ENCODE measurements at places on chromosomes 2 and 18.

GRCh38 chr2:96626553-96626942, 11.6 kb downstream of the KANSL3 start:
- DNase-seq, result no peak

DNA sequence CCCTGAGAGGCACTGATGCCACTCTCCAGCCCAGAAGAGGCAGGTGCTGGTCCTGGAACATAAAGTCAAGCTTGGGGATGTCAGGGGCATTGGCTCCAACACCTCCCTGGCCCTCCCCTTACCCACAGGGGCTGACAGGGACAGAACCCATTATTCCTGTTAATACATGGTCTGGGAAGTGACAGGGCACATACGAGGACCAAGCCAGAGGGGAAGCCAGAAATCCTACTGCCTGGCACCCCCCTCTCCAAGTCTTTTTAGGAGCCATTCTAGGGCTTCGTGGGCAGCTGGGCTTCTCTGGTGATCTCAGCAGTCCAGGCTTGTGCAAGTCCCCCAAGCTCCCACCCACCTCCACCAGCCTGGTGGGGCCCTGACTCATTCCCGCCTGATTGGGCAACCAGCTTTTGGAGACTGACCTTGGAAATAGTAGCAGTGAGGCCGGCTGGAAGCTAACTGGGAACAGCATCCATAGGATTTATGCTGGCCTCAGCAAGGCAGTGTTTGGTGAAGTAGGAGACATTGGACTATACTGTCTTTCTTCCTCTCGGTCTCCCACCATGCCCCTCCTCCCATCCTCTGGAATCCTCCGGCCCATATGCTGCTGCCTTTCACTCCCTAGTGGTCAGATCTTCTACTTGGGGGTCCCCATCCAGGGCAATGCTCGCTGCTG, 86.4 kb upstream of the HK2 start:
- DNase-seq, result no peak

GRCh38 chr2:37344453-37345361, at the start of gene QPCT:
Gene QPCT, plus strand, starts transcription at chr2:37344630. Its CDS starts 102 bp downstream, at chr2:37344732.
- peak; percentile 62 for DNase-seq

DNA sequence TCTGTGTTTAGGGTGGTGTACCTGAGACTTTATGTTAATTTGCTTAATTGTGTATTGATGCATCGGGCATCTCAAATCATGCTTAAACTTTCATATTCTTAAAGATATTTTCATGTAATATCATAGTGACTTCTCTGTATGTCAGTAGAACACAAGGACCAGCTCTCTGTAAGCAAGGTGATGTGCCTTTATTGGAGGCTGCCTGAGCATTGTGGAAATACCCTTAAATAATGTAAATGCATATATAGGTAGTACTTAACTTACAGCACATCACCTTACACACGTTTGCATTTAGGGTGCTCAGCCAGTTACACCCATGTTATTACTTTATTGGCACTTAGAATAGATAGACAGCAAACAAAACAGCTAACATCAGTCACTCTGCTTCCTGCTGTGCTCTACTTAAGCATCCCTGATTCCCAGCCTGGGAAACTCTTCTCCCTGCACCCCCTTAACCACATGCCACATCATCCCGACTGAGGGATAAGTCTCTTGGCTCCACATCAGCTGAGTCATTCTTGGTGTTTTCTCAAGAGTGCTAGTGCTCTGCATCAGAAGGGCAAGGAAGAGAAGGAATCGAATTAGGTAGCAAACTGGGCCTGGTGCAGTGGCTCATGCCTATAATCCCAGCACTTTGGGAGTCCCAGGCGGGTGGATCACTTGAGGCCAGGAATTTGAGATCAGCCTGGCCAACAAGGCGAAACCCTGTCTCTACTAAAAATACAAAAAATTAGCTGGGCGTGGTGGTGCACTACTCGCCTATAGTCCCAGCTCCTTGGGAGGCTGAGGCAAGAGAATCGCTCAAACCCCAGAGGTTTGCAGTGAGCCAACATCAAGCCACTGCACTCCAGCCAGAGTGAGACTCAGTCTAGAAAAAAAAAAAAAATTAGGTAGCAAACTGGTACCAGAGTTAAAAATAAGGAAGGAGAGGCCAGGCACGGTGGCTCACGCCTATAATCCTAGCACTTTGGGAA, 108.7 kb downstream of the MAP3K20 start:
- DNase-seq, result no peak

DNA sequence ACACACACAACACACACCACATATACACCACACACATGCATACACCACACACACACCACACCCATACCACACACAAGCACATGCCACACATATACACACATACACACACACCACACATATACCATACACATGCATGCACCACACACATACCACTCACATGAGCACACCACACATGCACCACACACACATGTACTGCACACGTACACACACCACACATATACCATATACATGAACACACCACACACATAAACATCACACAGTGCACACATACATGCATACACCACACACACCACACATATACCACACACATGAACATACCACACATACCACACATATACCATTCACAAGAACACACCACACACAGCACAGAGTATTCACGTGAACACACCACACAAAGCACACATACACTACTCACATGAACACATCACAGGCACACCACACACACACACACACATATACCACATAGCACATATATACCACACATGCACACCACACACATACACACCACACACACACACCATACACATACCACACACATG, 219.9 kb upstream of the RAB6C start:
- DNase-seq, result no peak

DNA sequence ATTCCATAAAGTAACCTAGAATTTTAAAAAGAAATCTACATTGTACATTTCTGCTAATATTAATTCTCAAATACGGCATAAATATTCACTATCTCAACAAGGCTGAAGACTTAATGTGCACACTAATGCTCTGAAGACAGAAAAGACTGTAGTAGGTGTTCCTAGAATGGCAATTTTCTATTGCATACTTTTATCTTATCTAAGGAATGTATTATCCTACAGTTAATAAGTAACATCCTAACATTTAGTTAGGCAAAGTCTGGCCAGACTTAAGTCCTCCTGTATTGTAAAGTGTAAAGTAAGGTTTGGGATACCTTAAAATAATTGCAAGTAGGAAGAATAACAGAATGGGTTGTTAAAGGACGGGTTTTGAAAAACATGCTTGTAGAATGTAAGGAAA, 42.2 kb downstream of the CHST9 start:
- DNase-seq, result no peak

GRCh38 chr18:677951-678381, 20.5 kb downstream of the TYMS start:
- DNase-seq, result no peak

- DNase-seq, result no peak
Observed at GRCh38 chr2:3285901-3286645, 91.5 kb downstream of the EIPR1 start.

DNA sequence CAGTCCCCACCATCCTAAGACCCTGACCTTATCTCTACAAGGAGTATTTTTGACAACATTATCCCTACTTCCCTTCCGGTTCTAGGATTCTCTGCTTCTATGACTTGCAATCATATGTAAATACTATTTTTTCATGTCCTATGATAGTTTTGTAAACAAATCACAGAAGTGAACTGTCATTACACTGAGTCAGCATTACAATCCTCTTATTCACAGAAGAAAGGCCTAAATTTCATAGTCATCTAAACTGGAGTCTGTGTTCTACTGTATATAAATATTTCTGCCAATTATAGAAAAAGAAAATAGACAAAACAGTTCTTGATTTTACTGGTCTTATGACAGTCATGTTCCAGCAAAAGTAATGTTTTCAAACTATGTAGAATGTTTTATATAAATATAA, 265.1 kb downstream of the NCKAP5 start:
- no peak for DNase-seq
